ENCODE measurements at places on chromosomes 11 and 22. TPM values are rescaled to one million over a fixed set of nuclear protein-coding genes. Genes with fewer than 3 reads are reported as not detected.
A peak's percentile ranks its signal among the peaks of the same experiment; 100 is the strongest.

DNA sequence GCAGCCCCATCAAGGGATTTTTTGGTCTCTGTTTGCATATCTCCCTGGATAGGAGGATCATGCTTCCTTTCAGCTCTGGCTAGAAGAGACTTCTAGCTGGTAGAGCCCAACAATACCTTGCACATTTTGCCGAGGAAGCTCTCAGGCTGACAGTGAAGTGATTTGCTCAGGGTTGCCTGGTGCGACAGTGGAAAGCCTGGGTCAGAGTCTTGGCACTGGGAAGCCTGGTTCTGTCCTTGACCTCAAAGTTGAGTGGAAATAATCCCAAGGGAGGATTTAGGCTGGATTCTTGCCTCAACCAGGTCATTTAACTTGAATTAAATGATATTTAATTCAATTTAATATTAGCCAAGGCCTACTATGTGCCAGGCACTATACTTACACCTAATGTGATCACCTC, 24.4 kb upstream of the ALG8 start:
- DNase-seq, result no peak

- peak; percentile 62 for DNase-seq
These were observed 3.3 kb downstream of the FGF19 start for GRCh38 chr11:69700278-69701140.

MPPED2 gene
- total RNA-seq, result 50.2 TPM

DNA sequence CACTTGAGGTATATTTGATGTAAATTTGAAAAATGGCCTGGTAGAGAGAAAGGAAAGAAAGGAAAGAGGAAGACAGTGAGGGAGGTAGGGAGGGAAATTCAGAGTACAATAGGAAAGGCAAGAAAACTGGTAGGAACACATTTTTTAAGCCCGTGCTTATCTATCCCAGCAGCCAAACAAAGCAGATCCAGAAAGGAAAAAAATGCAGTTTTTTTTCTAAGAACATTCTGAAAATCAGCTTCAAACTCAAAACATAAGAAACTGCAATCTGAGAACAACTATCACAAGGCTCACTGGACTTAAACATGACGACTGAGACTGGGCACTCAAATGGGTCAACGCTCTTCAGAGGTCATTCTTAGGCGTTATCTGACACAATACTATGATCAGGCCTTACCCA, 408.3 kb upstream of the DDI1 start:
- no peak for DNase-seq

DNA sequence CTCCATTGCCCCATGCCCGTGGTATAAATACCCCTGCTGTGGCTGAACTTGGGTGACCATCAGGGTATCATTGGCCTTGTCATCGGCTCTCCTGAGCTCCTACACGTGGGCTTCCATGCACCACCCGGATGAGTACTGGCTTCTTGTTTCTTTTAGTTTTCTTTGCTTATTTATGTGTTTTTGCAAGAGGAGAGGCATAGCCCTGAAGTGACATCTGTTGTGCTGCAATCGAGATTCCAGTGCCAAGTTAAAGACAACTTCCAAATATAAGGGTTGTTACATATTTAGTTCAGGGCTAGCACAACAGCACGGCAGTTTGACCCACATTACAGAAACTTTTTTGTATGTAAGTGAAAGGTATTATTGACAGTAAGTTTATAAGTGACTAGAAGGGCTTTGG, 1087.1 kb downstream of the TBC1D22A start:
- no peak for DNase-seq

DNA sequence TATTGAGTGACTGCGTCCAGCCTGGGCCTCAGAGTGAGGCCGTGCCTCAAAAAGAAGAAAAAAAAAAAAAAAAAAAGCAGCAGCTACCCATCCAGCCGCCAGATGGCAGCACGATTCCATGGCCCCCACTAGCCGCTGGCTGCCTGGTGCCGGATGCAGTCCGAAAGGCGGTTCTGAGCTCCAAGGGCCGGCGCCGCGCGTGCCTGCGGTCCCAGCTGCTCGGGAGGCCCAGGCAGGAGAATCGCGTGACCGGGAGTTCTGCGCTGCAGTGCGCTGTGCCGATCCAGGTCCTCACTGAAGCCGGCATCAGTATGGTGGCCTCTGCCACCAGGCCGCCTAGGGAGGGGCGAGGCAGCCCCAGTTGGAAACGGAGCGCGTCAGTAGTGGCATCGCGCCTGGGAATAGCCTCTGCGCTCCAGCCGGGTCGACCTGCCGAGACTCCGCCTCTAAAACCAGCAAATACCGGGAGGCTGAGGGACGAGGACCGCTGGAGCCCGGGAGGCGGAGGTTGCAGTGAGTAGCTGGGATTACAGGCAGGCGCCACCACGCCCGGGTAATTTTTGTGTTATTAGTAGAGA, 19.3 kb downstream of the SCARF2 start:
- DNase-seq, result peak; percentile 76

- DNase-seq, result no peak
These were observed 33.8 kb downstream of the CAPN1 start for GRCh38 chr11:65215441-65216076.

- peak; percentile 29 for DNase-seq
These were observed 705 bp downstream of the UNC93B1 start for GRCh38 chr11:68002938-68003845.

E2F8 gene
- total RNA-seq, result 0.92 TPM

- DNase-seq, result no peak
These were observed 47.9 kb upstream of the YWHAH start for GRCh38 chr22:31896472-31896871.

TRPM5 gene
- 0.38 TPM for total RNA-seq

- DNase-seq, result no peak
These were observed 65.9 kb downstream of the BLID start for GRCh38 chr11:122050021-122050690.

- no peak for DNase-seq
These were observed 1.3 kb upstream of the PANX2 start for GRCh38 chr22:50169181-50169759.

RFPL3 gene
- not detected for total RNA-seq
